CD4-positive, CD25-positive, alpha-beta regulatory T cell (primary cell): ENCODE measurements at places on chromosomes 1 and 21. TPM values are rescaled to one million over a fixed set of nuclear protein-coding genes. Genes with fewer than 3 reads are reported as not detected.
A peak's percentile ranks its signal among the peaks of the same experiment; 100 is the strongest.

KCNA2 gene
- polyA plus RNA-seq = 0.50 TPM

C1orf56 gene
- polyA plus RNA-seq = 4.8 TPM

SNRPE gene
- 197 TPM for polyA plus RNA-seq

NEXN gene
- 0.17 TPM for polyA plus RNA-seq

ZRANB2 gene
- 60.7 TPM for polyA plus RNA-seq

RGS4 gene
- polyA plus RNA-seq = not detected

ANGPTL1 gene
- not detected for polyA plus RNA-seq

- no peaks in the 10 kb centered on the region for H3K27me3 ChIP-seq
- peak; percentile 38 for DNase-seq
- peaks cover 20% of the 10 kb centered on the region for H3K4me1 ChIP-seq
- H3K36me3 ChIP-seq = no peaks in the 10 kb centered on the region
Observed at GRCh38 chr21:36135391-36136102, 668 bp downstream of the CBR3 start.

DNA sequence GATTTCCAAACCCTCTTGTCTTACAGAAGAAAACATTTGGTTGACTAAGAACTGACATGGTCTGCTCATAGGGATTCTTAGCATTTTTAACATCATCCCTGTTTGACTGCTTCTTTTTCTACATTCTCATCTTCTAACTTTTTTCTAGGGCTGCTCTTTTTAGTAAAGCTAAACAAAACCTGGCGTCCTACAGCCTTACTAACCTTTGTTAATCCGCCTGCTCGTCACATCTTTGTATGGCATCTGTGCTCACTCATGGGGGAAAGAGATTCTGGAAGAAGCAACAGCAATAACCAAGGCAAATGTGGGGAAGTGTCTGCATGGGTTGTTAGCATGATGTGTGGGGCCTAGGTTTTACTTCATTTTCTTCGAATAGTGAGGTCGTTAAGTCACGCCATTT lies 92.0 kb downstream of the KIF1B start:
- no peak overlapping the region for H3K4me3 ChIP-seq
- H3K4me1 ChIP-seq = no peaks in the 10 kb centered on the region
- no peaks in the 10 kb centered on the region for H3K27me3 ChIP-seq
- peaks cover 18% of the 10 kb centered on the region for H3K36me3 ChIP-seq

DNA sequence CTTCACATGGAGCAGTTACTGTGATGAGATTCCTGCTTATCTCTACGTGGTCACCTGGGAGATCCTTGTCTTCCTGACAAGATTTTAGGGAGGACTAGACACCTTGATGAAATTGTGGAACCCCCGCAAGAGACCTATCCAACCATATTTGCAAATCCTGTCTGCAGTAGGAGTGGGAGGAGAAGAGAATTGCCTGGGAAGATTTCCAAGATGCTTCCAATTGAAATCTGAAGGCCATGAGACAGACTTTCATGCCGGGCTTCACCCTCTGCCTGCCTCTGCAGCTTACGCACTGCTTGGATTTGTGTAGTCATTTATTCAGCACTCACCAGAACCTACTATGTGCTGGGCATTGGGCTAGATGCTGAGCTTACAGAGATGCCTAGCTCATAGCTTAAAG lies 106.6 kb downstream of the OMA1 start:
- no peaks in the 10 kb centered on the region for H3K36me3 ChIP-seq
- no peak overlapping the region for H3K27ac ChIP-seq
- no peak for DNase-seq
- H3K4me1 ChIP-seq = no peaks in the 10 kb centered on the region
- H3K4me3 ChIP-seq = no peak overlapping the region
- no peaks in the 10 kb centered on the region for H3K27me3 ChIP-seq

- H3K4me3 ChIP-seq = no peak overlapping the region
- no peak overlapping the region for H3K27ac ChIP-seq
- no peaks in the 10 kb centered on the region for H3K36me3 ChIP-seq
Observed at GRCh38 chr1:60553730-60554129, 480.2 kb upstream of the C1orf87 start.

- no peaks in the 10 kb centered on the region for H3K27me3 ChIP-seq
- H3K4me3 ChIP-seq = no peak overlapping the region
- peaks cover 13% of the 10 kb centered on the region for H3K36me3 ChIP-seq
Observed at GRCh38 chr21:34980423-34981115, 68.5 kb downstream of the RUNX1 start.

- H3K27ac ChIP-seq = no peak overlapping the region
- no peak overlapping the region for H3K4me3 ChIP-seq
- H3K27me3 ChIP-seq = no peaks in the 10 kb centered on the region
Observed at GRCh38 chr1:15507278-15507677, 16.7 kb downstream of the CASP9 start.

DNA sequence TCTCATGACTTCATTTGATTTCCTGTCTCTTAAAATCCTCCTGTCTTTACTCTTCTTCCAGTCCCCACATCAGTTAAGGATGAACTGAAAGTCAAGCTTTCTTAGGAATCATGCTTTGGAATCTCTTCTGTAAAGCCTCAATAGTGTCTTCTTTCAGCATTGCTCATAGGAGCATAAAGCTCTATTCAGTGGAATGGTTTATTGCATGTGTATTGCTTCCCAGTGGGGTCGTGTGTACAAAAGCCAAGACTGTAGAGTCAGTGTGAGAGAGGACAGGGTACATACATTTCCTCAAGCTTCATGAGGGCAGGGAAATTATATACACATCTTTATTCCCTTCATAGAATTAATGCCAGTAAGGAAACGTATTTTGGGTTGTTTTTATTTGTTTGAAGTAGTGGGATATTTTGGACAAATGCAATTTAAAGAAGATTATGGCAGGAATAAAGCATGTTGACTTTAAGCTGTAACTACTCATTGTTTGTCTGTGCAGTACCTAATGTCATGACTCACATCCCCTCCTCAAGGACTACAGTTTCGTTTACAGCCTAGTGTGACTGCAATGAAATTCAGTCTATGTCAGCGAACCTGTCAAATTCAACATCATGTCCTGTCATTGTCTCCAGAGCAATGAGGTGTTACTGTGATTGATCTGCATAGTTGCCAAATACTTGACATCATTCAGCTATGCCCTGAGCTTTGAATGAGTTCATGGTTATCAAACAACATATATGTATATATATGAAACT lies 2164.2 kb downstream of the NCAM2 start:
- H3K36me3 ChIP-seq = no peaks in the 10 kb centered on the region
- no peaks in the 10 kb centered on the region for H3K4me1 ChIP-seq
- no peak for DNase-seq
- H3K27ac ChIP-seq = no peak overlapping the region

- DNase-seq = peak; percentile 50
- H3K27me3 ChIP-seq = no peaks in the 10 kb centered on the region
- H3K4me1 ChIP-seq = no peaks in the 10 kb centered on the region
Observed at GRCh38 chr1:26582836-26583460, 53.4 kb downstream of the RPS6KA1 start.

DNA sequence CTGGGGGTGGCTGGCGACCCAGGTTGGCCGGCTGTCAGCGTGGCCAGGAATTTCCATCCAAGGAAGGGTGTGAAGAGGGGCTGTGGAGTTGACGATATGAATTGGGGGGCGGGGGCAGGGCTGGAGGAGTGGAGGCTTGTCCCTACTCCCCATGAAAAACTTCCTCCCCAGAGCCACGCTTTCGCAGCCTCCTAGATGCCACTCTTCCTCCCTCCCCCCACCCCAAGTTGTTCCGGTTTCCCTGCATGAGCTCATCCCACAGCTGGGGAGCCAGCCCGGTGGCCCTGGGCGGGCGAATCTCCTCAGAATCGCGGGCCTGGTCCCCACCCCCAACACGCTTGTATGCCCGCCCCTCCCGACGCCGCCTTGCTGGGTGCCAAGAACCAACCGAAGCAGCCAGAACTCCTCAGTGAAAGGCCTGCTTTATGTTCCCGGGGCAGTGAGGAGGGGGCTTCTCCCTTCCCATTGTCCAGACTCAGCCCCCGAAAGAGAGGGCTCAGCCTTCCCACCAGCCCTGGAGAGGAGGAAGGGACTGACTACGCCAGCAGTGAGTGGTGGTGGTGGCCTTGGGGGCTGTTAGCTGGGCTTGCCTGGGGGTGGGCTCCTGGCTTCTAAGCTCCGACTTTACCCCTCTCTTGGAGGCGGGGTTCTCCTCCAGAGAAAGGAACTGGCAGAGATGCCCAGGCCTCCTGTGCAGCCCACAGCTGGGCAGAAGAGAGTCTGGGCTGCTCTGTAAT lies 1.8 kb upstream of the CSMD2 start:
- H3K36me3 ChIP-seq = no peaks in the 10 kb centered on the region
- DNase-seq = no peak
- H3K27ac ChIP-seq = no peak overlapping the region
- peaks cover 8% of the 10 kb centered on the region for H3K4me1 ChIP-seq
- H3K4me3 ChIP-seq = no peak overlapping the region

DNA sequence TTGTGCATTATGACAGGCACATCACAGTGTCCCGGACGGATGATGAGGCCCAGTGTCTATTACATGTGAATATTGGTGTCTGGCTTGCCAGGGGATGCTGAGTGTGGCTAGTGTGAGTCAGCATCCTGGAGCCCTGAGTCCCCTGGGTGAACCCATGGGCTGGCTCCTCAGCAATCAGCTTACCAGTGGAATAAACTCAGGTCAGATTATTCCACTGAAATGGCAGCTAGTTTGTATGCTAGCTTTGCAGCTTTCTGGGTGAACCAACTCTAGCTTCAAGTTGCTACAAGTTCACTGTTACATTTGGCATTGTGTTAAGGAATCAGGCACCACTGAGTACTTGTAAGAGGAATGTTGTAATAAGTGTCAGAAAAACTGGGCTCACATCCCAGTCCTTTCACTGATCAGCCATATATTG lies 23.9 kb upstream of the RPTN start:
- no peaks in the 10 kb centered on the region for H3K4me1 ChIP-seq
- H3K4me3 ChIP-seq = no peak overlapping the region
- DNase-seq = no peak
- peaks cover 6% of the 10 kb centered on the region for H3K27me3 ChIP-seq
- H3K27ac ChIP-seq = no peak overlapping the region
